Naive thymus-derived CD8-positive, alpha-beta T cell (primary cell): ENCODE measurements at places on chromosomes 5 and 9. TPM values are rescaled to one million over a fixed set of nuclear protein-coding genes. Genes with fewer than 3 reads are reported as not detected.

DNA sequence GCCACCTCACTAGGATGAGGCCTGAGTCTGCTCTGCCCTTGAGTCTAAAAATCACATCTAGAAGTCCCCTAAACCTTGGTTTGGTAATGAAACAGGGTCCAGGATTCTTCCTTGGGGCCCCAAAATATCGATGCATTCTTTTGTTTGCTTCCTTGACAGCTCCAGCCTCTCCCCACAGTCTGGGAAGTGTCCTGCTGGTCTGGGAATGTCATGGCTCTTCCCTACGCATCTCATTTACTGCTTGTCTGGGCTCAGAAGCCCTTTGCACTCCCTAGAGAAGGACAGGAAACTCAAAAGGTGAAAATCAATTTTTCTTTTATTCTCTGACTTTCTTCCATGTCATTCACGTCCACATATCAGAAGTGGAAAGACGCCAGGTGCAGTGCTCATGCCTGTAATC is 115.8 kb downstream of the DRD1 start:
- peaks cover 11% of the 10 kb centered on the region for H3K27me3 ChIP-seq
- H3K4me3 ChIP-seq: no peak overlapping the region
- no peak for DNase-seq

DNA sequence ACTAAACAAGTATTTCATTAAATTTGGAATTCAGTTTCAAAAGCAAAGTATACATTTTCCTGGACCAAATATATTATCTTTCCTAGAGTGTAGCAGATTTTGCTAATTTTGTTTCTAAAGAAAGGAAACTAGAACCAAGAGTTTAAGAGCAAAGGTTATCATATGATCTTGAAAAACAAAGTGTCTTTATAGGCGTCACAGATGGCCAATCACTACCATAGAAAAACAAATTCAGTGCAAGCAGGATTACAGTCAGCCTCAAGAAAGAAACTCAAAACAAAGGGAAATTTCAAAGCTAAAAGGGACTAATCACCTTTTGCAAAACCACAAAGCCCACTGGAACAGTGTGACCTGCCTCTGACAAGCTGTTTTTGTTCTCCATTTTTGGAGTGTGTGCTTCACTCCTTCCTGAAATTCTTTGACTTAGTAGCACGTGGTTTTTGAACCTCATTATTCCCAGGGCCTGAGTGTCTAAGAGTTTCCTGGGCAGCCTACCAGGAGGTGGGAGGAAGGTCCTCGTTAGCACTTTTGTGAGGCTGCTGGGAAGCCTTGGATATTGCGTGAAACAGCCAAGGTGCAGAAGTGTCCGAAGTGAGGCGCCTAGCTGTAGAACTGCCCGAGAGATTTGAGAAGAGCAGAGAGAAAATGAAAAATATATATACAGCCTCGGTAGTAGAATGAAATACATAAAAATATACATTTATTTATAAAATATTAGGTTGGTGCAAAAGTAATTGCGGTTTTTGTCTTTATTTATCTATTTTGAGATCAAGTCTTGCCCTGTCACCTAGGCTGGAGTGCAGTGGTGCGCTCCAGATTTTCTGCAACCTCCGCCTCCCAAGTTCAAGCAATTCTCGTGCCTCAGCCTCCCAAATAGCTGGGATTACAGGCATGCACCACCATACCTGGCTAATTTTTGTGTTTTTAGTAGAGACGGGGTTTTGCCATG is 246.1 kb downstream of the MARCHF11 start:
- H3K27me3 ChIP-seq: no peaks in the 10 kb centered on the region
- no peak overlapping the region for H3K27ac ChIP-seq
- H3K36me3 ChIP-seq: no peaks in the 10 kb centered on the region
- no peak for DNase-seq

DNA sequence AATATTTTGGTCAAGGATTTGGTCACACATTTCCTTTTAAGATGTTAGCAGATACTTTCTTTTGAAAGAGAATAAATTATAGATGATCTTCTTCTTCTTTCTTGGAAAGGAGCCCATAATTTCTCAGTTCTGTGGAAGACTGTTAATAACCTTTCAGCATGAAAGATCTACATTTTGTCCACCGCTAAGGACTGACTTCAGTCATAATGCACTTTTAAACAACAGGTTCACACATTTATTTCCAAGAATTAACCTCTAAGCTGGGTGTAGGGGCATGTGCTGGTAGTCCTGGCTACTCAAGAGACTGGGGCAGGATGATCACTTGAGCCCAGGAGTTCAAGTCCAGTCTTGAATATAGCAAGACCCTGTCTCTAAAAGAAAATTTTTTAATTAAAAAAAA is 93.0 kb downstream of the PRKACG start:
- no peak overlapping the region for H3K4me3 ChIP-seq
- H3K4me1 ChIP-seq: no peaks in the 10 kb centered on the region
- H3K27me3 ChIP-seq: no peaks in the 10 kb centered on the region
- no peak for DNase-seq
- H3K27ac ChIP-seq: no peak overlapping the region

- H3K4me1 ChIP-seq: no peaks in the 10 kb centered on the region
- peaks cover 1% of the 10 kb centered on the region for H3K27me3 ChIP-seq
Observed at GRCh38 chr9:110659891-110660541, 8.6 kb upstream of the MUSK start.

DNA sequence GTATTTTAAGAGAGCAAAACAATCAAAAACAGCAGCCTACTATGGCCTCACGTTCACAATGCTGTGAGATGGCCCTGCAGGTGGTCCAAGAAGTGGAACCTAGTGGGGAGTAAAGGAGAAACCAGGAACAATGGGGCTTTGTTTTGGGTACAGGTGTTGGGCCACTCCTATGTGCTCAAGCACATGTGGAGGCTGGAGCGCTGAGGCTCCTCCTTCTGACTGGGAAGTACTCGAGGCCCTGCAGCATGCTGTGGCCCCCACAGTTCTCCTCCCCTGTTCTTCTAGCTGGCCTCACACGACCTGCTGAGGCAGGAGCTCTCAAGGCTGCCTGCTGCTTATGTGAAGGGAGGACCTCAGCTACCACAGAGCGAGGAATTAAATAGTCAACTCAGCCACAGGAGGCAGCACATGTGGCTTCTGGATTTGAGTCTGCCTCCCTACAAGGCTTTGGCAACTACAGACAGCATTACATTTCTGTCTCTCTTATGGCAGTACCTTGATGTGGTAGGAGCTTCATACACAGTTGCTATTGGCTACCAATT is 482.3 kb downstream of the SPOCK1 start:
- no peaks in the 10 kb centered on the region for H3K36me3 ChIP-seq
- no peaks in the 10 kb centered on the region for H3K4me1 ChIP-seq
- no peak overlapping the region for H3K27ac ChIP-seq
- DNase-seq: no peak

DNA sequence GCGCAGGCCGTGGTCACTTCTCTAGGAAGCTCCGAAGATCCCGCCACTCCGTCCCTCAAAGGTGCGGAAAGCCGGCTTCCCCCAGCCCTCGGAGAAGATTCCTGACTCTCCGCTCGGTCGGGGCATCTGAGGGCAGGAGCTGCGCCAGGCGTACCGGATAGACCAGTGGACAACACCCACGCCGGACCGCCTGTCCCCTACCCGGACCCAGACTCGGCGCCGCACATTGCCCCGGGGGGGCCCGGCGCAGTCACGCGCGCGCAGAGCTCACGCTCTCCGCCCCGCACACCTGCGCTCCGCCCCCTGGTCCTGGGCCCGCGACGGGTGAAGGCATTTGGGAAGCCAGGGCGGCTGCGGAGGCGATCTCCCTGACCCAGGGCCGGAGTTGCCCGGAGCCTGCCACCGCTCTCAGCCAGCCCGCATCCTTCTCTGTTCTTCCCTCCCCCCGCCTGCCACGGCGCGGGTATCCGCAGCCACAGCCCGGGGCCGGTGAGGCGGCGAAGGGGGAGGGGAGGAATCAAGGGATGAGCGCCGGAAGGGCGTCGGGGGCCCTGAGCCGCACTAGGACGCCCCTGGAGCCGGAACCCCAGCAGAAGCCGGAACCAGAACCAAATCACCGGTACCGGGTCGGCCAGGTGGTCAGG is 448 bp downstream of the RELL2 start:
- peak; percentile 57 for DNase-seq
- no peaks in the 10 kb centered on the region for H3K36me3 ChIP-seq
- peak overlapping the region; percentile 96 for H3K27ac ChIP-seq
- peaks cover 38% of the 10 kb centered on the region for H3K4me1 ChIP-seq

GRCh38 chr5:177410575-177410974 is 1.2 kb upstream of the F12 start:
- no peak overlapping the region for H3K27ac ChIP-seq
- peaks cover 28% of the 10 kb centered on the region for H3K4me1 ChIP-seq
- H3K36me3 ChIP-seq: no peaks in the 10 kb centered on the region
- H3K27me3 ChIP-seq: no peaks in the 10 kb centered on the region

- H3K27ac ChIP-seq: no peak overlapping the region
- no peak overlapping the region for H3K4me3 ChIP-seq
- H3K36me3 ChIP-seq: no peaks in the 10 kb centered on the region
- no peak for DNase-seq
Observed at GRCh38 chr5:76800579-76800978, 18.3 kb upstream of the F2RL1 start.

- peak overlapping the region; percentile 21 for H3K27ac ChIP-seq
- H3K27me3 ChIP-seq: peaks cover 3% of the 10 kb centered on the region
- no peaks in the 10 kb centered on the region for H3K36me3 ChIP-seq
- no peak overlapping the region for H3K4me3 ChIP-seq
- peaks cover 28% of the 10 kb centered on the region for H3K4me1 ChIP-seq
Observed at GRCh38 chr5:143601917-143602333, 198.4 kb upstream of the NR3C1 start.

GRCh38 chr5:153039501-153039900 is 451.0 kb upstream of the GRIA1 start:
- no peaks in the 10 kb centered on the region for H3K36me3 ChIP-seq
- no peaks in the 10 kb centered on the region for H3K4me1 ChIP-seq
- no peaks in the 10 kb centered on the region for H3K27me3 ChIP-seq
- no peak overlapping the region for H3K4me3 ChIP-seq

GRCh38 chr9:77731930-77732329 is 83.8 kb upstream of the GNA14 start:
- peaks cover 36% of the 10 kb centered on the region for H3K36me3 ChIP-seq
- no peak overlapping the region for H3K4me3 ChIP-seq
- no peak overlapping the region for H3K27ac ChIP-seq
- H3K4me1 ChIP-seq: peaks cover 14% of the 10 kb centered on the region
- DNase-seq: no peak

- no peak overlapping the region for H3K4me3 ChIP-seq
- no peaks in the 10 kb centered on the region for H3K27me3 ChIP-seq
- no peak for DNase-seq
Observed at GRCh38 chr9:118882684-118883083, 486.6 kb downstream of the BRINP1 start.

- H3K36me3 ChIP-seq: no peaks in the 10 kb centered on the region
- H3K4me3 ChIP-seq: no peak overlapping the region
- DNase-seq: no peak
- no peak overlapping the region for H3K27ac ChIP-seq
- no peaks in the 10 kb centered on the region for H3K27me3 ChIP-seq
- no peaks in the 10 kb centered on the region for H3K4me1 ChIP-seq
Observed at GRCh38 chr5:167709625-167710024, 581.8 kb upstream of the WWC1 start.

DNA sequence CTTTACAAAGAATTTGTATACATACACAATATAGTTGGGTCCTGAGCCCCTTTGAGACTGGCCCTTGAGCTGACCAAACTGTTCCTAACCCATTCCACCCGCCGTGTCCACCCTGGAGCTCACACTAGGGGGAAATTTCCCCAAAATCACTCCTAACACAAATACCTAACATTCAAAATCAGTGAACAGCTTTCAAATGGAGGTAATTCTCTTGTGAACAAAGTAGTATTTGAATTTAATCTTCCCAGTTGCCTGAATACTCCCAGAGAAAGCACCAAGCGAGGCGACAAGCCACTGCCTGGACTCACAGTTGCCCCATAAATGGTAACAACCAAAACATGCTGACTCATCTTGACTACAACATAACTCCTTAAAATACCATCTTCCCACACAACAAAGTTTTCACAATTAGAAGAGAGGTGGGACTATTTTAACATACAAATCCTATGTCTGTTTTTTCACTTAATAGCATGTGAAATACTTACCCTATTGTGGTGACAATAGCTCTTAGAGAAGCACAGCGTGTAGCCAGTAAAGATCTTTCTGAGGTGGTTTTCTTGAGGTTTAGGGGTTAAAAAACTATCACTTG is 31.7 kb upstream of the SCAMP1 start:
- H3K36me3 ChIP-seq: no peaks in the 10 kb centered on the region
- DNase-seq: no peak
- no peak overlapping the region for H3K27ac ChIP-seq
- H3K4me3 ChIP-seq: no peak overlapping the region
- peaks cover 6% of the 10 kb centered on the region for H3K27me3 ChIP-seq
- no peaks in the 10 kb centered on the region for H3K4me1 ChIP-seq

DNA sequence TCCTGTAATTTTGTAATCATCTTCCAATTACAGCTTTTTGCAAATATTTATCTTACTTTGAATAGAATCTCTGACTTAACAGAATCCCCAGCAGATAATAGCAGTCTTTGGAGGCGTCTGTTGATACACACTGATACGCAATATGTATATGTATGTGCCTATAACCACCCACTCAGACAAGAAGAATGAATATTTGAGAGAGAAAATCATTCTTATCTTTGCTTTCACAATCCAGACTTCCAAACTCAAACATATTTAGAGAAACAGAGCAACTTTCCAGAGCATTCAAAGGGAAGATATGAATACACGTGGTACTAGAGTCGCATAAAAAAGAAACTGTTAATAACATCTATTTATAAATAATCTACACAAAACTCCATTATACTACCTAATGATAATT is 6.1 kb downstream of the RORB start:
- DNase-seq: no peak
- H3K4me3 ChIP-seq: no peak overlapping the region
- no peak overlapping the region for H3K27ac ChIP-seq
- peaks cover 38% of the 10 kb centered on the region for H3K27me3 ChIP-seq
- H3K4me1 ChIP-seq: peaks cover 24% of the 10 kb centered on the region
- H3K36me3 ChIP-seq: peaks cover 2% of the 10 kb centered on the region

- H3K4me1 ChIP-seq: no peaks in the 10 kb centered on the region
- H3K36me3 ChIP-seq: no peaks in the 10 kb centered on the region
- no peak overlapping the region for H3K27ac ChIP-seq
- H3K4me3 ChIP-seq: no peak overlapping the region
- no peak for DNase-seq
Observed at GRCh38 chr9:106621313-106622163, 241.4 kb upstream of the ZNF462 start.

CDH12 gene
- total RNA-seq: not detected

FOXD4L3 gene
- 0.29 TPM for total RNA-seq

HTR1A gene
- total RNA-seq: not detected

C5orf58 gene
- total RNA-seq: not detected

SERF1A gene
- total RNA-seq: 9.5 TPM

ARID3C gene
- not detected for total RNA-seq

PCDHAC1 gene
- total RNA-seq: not detected

C9orf50 gene
- not detected for total RNA-seq
